GOT3 (cell line): ENCODE measurements at places on chromosomes 12 and 14.

DNA sequence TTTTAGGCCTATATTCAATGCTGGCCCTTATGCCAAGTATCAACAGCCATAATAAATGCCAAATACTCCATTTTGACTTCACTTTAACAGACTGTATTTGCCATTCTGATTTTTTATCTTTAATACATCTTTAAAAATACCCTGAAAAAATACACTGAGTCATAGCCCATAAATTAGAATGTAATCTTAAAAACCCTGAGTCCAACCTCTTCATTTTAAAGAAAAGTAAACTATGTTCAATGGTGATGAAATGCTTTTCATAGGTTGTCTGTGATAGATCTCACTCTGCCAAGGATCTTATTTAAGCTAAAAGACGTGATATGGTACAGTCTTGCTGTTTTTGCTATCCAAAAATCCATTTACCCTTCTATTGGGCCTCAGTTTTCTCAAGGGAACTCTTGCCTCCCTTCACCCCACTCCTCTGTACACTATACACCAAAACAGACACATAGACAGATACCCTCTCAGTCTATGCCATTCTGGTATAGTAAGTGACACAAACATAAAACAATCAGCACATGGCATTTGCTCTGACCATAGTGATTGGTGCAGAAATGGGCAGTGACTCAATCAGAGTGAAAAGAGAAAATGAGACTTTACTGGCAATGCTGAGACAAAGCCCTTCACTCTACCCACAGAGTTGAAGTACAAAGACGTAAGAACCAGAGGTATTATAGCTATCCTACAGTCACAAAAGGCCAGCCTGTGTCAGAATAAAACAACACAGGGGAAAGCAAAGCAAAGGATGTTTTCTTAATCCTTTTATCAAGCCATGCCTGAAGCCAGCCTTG lies 49.1 kb downstream of the BTG1 start:
- DNase-seq, result no peak

DNA sequence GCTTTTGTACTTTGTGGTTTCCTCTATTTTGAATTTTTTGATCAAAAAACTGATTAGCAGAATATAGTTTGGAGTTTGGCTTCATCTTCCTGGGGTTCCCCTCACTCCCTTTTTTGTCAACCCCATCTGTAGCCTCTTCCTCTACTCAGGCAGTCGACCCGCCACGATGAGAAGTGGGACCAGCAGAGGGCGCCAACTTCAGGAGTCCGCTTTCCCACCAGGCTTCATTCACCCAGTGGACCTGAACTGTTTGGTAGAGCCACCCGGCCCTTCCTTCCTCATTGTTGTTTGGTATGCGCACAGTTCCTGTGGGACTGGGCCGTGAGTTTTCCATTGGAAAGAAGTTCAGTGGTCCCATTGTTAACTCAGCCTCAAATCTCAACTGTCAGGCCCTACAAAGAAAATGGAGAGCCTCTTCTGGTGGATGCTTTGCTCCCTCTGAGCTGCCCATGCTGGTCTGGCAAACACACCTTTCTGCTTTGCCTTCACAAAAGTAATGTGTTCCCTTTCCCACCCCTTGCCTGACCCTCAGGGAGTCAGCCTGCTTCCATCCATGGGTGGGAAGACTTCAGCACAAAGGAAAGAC lies 21.7 kb downstream of the TMBIM6 start:
- no peak for DNase-seq

DNA sequence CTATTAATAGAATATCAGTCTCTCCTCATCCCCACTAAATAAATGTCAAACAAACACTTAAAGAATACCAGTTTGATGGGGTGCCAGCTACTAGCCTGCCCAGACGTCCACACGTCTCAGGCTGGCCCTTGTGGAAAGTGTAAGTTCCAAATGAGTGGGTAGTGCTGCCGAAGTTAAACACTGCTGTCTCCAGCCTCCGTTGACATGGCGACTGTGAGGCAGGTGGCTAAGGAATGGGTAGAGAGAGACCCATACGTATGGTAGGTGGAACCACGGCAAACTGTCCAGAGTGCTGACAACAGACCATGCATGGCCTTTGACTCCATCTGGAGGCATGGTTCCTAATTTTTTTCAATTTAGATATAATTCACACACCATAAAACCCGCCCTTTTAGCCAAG lies 37.9 kb downstream of the PITPNM2 start:
- DNase-seq, result no peak

GRCh38 chr14:20515846-20516245 lies 10.5 kb downstream of the RNASE10 start:
- no peak for DNase-seq

- DNase-seq, result no peak
Observed at GRCh38 chr12:45732936-45733335, 3.4 kb downstream of the ARID2 start.

- DNase-seq, result no peak
Observed at GRCh38 chr14:77580964-77581505, 35.4 kb downstream of the SPTLC2 start.

GRCh38 chr14:57160333-57160732 lies 108.4 kb downstream of the EXOC5 start:
- DNase-seq, result no peak

GRCh38 chr12:125402874-125403789 lies 337.9 kb downstream of the AACS start:
- no peak for DNase-seq

DNA sequence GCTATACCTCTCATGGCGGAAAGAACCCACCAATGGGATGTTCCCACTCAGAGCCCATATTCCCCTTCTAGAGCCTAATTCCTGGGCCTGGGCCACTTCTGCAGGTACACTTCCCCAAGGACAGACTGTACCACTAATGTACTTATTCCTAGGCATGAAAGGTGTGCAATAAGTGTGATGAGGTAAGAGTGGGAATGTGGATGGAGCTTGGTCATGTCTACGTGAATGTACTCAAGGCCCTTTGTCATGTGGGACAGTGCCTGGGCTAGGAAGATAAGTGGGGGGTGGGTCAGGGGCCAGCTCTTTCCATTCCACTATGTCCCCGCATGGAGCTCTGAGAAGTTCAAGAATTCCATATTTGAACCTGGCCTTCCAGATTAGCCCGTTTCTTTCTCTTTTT lies 63.4 kb upstream of the FUT8 start:
- no peak for DNase-seq

DNA sequence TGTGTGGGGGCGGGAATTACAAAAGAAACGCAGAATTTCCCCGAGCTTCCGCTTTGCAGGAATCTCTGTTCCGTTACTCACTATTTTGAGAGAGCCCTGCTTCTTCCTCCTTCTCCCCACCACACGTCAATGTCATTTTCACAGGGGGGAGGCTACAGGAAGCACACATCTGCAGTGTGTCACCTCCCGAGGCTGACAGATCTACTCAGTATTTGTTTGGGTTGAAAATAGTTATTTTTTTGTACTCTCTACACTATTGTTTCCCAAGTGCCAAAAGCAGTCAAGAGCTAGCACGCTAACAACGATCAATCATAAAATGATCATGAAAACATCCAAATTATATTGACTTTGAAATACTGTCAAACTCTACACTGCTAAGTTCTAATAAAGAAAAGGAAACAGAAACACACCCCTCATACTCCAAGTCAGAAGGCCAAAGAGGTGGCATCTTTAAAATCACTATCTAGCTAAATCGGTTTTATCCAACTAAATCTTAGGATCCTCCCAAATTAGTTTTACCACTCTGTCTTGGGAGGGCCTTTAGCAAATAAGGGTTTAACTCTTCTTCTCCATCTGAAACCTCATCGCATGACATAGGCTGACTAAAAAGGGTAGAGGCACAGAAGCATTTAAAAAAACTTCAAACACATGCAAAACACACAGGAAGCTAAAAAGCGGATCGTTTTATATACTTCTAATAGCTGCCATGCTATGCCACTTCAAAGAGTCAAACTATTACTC lies 51.8 kb downstream of the FOXN3 start:
- DNase-seq, result no peak

DNA sequence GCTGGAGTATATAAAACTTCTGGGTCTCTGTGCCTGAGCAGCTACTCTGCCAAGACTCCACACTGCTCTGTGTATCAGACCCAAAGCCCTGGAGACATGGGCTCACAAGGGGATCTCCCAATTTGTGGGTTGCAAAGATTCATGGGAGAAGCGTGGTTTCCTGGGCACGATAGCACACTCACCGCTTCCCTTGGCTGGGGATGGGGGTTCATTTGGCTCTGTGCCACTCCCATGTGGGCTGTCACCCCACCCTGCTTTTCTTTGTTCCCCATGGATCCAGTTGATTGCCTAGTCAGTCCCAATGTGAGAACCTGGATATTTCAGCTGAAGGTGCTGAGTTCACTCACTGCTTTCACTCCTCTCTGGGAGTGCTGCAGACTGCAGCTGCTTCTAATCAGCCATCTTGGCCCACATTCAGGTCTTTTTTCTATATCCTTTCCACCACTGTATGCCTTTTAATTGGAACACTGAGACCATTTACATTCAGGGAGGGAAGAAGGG lies 40.0 kb upstream of the PCNX4 start:
- peak; percentile 0 for DNase-seq

- DNase-seq, result no peak
Observed at GRCh38 chr14:71554959-71555612, 377.1 kb upstream of the RGS6 start.

DNA sequence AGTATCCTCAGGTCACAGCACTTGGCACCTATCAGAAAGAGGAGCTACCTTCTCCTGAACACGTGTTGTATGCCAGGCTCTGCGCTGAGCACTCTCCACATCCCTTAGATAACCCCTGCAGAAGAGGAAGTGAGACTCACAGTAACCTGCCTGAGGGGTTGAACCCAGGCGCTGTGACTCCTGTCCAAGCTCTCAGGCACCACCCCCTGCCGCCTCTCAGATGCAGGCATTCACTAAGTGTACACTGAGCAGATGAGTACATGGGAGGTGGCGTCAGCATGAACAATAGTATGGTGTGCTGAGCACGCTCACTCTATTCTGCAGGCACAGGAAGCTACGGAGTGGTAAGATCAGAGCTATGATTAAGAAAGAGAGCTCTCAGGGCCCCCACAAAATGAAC lies 21.0 kb upstream of the RIC8B start:
- no peak for DNase-seq

DNA sequence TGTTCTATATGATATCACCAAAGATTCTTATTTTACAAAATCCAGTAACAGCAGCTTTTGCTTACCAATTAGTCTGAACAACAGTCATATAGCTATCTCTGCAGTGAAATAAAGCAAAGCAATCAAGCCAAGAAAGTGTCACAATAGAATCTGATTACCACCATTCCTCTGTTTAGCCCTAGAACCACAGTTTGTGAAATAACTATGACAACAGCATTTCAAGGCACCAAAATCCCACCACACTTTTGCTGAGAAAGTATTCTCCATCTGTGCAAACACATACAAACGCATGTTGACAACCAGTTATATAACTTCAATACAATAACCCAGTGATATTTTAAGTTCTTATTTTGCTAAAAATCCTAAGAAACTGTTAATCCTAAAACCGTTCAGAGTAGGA lies 7.4 kb downstream of the PPP1R13B start:
- DNase-seq, result no peak

DNA sequence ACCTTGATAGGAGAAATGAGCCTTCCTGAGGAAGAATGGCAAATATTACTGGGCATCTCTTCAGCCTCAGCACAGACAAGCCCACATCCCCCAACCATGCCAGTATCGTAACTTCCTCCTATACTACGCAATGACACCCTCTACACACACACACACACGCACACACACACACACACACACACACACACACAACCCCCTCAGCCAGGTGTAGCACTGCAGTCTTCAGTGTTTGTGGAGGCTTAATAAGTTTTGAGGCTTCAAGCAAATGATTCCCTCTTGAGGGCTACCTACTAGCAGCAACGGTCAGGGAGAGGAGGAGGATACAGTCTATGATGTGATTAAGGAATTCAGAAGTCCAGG lies 1.6 kb downstream of the DGKA start:
- no peak for DNase-seq

DNA sequence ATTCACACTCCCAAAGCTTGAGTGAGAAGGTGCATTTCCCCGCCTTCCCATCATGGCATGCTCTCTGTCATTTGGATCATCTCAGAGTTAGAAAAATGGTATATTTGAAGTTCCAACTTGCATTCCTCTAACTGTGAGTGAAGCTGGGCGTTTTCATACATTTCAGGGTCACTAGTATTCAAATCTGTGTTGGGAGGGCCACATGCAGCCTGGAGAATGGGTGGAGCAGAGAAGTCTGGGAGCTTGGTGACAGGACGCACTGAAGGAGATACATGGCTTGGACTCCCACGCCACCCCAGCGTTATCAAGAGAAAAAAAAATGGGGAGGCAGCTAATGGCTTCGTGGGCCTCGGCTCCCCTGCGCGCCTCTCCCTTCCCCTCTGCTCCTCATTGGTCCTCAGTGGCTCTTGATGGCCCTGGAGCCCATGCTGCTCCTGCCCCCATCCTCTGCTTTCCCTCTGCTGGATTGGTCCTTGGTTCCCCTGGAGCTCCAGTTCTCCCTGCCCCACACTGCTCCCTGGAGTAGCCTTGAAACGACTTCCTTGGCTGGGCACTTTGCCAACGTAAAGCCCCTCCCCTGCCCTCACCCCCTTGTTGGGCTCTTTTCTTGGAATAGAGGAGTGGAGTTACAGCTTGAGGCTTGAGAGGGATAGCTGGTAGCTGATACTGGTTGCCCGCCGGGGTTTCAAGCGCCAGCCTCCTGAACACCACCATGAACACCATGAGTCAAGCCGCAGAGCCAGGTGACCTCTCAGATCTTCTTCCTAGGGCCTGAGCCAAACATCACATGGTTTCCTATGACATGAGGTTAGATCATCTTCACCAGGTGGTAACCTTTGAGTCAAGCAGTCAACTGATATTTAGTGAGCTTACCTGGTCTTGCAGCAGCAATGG lies 139.6 kb downstream of the PRKCH start:
- DNase-seq, result no peak

- DNase-seq, result no peak
Observed at GRCh38 chr14:74856366-74856765, 19.6 kb downstream of the PROX2 start.

DNA sequence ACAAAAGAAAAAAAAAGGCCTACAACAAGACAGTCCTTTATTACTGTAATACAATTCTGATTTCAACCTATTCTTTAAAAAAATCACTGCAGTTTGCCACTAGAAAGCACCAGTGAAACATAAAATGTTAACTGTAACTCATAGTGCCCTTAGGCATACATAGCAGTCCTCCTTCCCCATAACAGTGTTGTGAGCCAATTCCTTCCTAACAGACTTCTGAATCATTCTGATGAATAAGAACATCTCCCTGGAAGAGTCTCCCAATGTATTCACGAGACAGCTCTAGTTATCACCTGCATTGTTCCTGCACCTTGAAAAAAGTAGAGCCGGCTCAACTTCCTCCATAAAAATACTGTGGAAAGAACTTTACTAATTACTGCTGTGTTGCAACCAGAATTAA lies 213.6 kb upstream of the FSCB start:
- DNase-seq, result no peak

- DNase-seq, result no peak
Observed at GRCh38 chr12:18436170-18436569, 174.9 kb downstream of the PIK3C2G start.
